ENCODE measurements at places on chromosomes 7 and 10.

DNA sequence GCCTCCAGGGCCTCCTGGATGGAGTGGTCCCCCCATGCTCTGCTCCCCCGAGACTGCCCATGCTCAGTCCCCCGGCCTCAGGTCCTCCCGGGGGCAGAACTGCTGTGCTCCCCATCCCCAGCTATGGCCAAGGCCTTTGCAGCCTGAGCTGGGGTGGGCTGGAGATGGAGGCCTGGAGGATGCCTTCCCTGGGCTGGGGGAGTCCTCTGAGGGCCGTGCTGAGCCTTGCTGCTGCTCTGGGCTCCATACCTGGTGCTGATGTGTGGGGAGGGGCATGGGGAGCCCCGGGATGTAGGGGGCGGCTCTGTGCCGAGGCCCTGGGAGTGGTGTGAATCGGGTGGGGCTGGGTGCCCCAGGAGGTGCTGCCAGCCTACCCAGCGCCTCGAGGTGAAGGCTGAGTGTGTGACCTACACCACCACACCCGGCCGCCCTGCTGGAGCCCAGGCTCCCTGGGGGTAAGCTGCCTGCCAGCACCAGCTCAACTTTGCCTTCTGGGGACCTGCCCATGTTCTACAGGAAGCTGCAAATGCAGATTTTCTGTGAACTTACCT lies 109.5 kb downstream of the UNCX start:
- no peak for DNase-seq

- DNase-seq: no peak
Measured at GRCh38 chr7:15490291-15490690, 71.5 kb downstream of the AGMO start.

- DNase-seq: no peak
Measured at GRCh38 chr7:102068846-102069245, 217.8 kb upstream of the SH2B2 start.

GRCh38 chr10:61148451-61148850 lies 204.5 kb upstream of the RHOBTB1 start:
- DNase-seq: no peak

GRCh38 chr7:106841896-106842390 lies 23.1 kb upstream of the PIK3CG start:
- DNase-seq: no peak

DNA sequence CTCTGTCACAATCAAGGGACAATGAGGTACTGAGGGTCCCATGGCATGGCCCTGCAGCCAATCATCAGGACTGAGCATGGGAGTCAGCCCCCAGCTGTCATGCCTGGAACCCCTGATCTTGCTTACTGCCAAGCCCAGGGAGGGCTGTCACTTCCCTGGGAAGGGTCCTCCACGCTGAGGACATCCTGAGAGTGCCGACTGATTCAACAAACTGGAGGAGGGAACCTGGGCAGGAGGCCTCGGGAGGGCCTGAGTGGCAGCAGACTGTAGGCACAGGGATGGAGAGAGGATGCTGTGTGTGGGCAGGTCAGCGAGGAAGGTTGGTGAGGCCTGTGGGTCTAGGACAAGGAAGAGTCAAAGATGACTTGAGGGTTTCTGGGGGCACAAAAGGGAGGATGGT lies 154.3 kb downstream of the ZNF248 start:
- DNase-seq: no peak

DNA sequence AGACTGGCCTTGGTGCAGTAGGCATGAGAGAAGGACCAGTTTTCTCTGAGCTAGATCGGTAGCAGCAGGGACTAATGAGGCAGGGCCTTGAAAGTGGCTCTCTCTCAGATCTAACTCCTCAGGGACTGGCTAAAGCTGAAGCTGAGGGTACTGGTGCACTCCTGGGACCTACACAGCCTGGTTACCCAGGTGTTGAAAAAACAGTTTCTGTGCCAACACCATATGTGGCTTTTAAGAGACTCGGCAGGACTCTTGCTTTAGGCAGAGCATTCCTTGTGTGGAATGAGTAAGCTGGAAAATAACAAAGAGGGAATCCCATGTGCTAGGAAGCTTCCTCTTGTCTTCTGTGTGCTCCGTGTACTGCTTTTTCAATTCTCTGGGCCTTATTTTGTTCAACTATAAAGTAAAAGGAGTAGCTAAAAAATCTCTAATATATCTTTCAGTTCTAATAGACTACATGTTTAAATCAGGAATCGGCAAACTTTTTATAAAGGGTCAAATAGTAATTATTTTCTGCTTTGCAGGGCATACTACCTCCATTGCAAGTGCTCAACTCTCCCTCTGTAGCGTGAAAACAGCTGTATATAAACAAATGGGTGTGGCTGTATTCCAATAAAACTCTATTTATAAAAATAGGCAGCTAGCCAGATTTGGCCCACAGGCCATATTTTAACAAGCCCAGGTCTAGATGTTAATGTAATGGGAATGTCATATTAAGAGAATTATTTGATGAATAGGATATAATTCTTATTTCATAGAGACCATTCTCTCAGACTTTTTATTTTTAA lies 186.1 kb upstream of the KAT6B start:
- DNase-seq: no peak

DNA sequence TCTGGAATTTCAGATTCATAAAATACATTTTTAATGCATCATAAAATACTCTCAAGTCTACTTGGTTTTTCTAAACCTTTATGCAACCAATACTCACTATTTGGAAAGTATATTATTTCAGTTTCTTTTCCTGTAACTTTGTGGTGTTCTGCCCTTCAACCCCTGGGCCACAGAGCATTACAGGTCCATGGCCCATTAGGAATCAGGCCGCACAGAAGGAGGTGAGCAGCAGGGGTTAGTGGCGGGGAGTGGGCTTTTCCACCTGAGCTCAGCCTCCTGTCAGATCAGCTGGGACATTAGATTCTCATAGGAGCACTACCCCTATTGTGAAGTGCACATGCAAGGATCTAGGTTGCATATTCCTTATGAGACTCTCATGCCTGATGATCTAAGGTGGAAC lies 9.7 kb downstream of the SNX13 start:
- no peak for DNase-seq

DNA sequence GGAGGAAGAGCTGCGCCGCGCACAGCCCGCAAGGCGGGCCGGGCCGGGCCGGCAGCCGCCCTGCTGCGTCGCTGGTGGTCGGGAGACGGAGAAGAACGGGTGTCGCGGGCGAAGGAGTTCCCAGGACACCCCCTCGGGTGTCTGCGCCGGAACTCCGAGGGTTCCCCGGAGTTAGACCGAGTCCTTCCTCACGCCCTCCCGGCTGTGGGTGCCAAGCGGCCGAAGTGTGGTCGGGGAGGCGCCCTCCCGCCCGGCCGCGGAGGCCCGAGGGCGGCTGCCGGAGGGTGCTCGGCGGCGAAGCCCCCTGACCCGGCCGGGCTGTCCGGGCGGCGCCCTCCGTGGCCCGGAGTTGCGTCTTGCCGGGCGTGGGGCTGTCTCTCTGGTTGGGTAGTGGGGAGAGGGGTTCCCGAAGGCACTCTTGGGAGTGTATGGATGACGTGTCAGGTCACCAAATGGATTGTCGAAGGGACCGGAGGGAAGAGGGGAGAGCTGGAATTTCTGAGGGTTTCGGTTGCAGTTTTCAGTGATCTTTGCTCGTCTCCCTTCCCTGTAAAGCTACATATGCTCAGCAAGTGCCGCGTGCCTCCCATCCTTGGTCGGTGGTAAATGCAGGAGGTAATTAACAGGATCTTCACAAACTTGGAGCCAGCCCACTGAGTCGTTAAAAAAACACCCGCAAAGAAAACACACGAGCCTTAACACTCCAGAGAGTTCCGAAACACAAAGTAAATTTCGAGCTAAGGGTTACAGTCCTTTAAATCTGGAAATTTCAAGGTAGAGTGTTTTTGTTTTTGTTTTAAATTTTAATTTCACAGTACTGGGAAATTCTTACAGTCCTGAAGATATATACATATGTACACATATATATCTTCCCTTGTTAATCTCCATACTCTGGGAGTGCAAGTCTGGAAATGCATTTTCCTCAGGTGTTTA lies 871 bp downstream of the ST7 start:
- DNase-seq: peak; percentile 33
